Right lobe of liver (tissue), 6 donors: ENCODE measurements at places on chromosomes 1 and 21. TPM values are rescaled to one million over a fixed set of nuclear protein-coding genes. Genes with fewer than 3 reads are reported as not detected.

The CENPF gene
- 1.8 TPM for total RNA-seq

DNA sequence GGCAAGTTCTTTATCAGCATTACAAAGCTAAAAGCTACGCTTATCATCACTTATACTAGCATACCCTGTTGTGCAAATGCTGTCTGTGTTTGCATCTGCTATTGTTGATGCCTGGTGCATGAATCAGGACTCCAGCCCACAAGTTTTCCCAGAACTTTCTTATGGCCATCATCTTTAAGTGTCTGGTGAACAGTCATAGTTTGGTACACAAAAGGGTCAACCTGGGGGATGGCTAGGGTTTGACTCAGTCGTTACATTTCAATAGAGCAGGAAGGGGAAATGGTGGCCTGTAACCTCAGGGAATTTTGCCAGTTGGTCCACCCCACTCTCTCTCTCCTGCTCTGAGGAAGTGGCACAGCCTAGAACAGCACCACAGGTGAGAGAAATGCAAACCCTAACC, 35.4 kb downstream of the SELL start:
- H3K4me3 ChIP-seq = no peak overlapping the region
- no peak overlapping the region for H3K27ac ChIP-seq
- no peaks in the 10 kb centered on the region for H3K27me3 ChIP-seq
- H3K4me1 ChIP-seq = no peaks in the 10 kb centered on the region
- H3K36me3 ChIP-seq = no peaks in the 10 kb centered on the region
- no peak for DNase-seq

The CELA3A gene
- not detected for total RNA-seq

DNA sequence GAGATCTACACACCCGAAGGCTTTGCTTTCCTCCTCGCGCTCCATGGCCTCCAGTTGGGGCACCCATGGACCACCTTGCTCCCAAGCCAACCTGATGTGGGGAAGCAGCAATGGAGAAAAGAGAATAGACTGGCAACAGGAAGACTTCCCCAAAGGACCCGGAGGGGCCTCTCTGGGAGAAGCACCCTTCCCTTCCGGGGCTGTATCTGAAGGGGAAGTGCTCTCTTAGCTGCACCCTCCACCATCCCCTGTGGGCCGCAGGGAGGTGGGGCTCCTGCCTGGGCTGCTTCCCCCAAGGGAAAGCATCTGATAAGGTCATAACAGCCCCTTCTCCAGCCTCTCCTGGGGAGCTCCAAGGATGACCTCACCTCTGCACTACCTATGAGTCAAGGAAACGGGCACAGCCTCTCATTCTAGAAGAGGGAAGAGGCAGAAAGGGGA, 100.2 kb downstream of the RIPK4 start:
- H3K27me3 ChIP-seq = no peaks in the 10 kb centered on the region
- no peak for DNase-seq
- H3K4me1 ChIP-seq = no peaks in the 10 kb centered on the region
- no peak overlapping the region for H3K4me3 ChIP-seq

The TDRD10 gene
- 1.7 TPM for total RNA-seq

The DOP1B gene
- 20.3 TPM for total RNA-seq

The RNF186 gene
- total RNA-seq = not detected

- no peak overlapping the region for H3K27ac ChIP-seq
- DNase-seq = no peak
- H3K36me3 ChIP-seq = no peaks in the 10 kb centered on the region
- H3K4me3 ChIP-seq = no peak overlapping the region
Measured at GRCh38 chr1:89681045-89681729, 48.3 kb downstream of the LRRC8C start.

- no peaks in the 10 kb centered on the region for H3K4me1 ChIP-seq
- no peak overlapping the region for H3K27ac ChIP-seq
- no peaks in the 10 kb centered on the region for H3K36me3 ChIP-seq
- no peak for DNase-seq
Measured at GRCh38 chr1:165313903-165314302, 42.6 kb downstream of the LMX1A start.

The KPRP gene
- not detected for total RNA-seq

DNA sequence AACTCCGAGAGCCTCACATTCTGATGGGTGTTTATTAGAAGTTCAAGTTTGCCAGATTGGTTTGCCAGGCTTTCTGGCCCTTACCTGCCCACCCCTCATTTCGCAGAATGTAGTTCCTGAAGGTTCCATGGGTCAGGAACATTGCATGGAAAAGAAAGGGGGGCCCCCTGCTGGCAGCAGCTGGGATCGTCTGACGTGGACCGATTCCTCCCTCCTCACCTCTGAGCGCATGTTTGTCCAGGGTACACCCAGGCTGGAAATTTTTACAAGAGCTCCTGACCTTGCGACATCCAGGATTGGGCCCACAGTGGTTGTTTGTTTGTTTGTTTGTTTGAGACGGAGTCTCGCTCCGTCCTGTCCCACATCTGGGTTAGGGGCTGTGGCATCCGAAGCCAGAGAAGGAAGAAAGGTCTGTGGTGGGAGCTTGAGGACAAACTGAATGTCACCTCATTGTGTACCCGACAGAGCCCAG, 126.0 kb upstream of the TMEM51 start:
- no peaks in the 10 kb centered on the region for H3K27me3 ChIP-seq
- DNase-seq = peak; percentile 69
- H3K27ac ChIP-seq = no peak overlapping the region

DNA sequence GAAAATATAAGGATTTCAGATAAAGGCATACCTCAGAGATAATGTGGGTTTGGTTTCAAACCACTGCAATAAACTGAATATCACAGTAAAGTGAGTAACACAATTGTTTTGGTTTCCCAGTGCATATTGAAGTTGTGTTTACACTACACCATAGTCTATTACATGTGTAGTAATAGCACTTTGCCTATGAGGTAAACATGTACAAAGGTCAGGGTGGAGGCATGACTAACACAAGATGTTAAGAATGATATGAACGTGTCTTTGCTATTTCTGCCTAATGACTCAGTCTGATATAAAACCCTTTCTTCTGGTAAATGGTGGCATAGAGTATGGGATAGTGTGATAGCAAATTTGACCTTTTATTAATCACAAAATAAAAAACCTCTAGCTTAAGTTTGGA, 621.5 kb upstream of the ADGRL2 start:
- no peaks in the 10 kb centered on the region for H3K27me3 ChIP-seq
- DNase-seq = no peak
- H3K4me3 ChIP-seq = no peak overlapping the region
- no peaks in the 10 kb centered on the region for H3K36me3 ChIP-seq

GRCh38 chr1:5551274-5551975, 440.8 kb downstream of the NPHP4 start:
- no peaks in the 10 kb centered on the region for H3K36me3 ChIP-seq
- H3K4me1 ChIP-seq = no peaks in the 10 kb centered on the region
- H3K4me3 ChIP-seq = no peak overlapping the region

DNA sequence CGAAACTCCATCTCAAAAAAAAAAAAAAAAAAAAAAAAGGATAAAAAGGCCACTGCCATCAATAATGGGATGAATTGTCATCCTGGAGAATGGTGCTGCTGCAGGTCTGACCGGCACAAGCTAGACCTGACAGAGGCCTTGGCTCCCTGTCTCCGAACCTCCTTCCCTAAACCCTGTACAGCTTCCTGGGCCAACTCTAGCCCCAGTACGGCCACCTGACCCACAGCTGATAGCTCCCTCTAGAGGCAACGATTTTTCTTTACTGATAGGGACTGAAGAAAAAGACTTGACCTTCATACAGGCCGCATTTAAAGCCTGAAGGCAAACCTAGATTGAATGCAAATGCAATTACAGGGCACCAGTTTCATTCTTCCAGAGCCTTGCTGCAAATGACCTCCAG, 30.7 kb downstream of the NOL9 start:
- H3K4me3 ChIP-seq = no peak overlapping the region
- H3K27me3 ChIP-seq = no peaks in the 10 kb centered on the region
- H3K36me3 ChIP-seq = peaks cover 15% of the 10 kb centered on the region
- peaks cover 3% of the 10 kb centered on the region for H3K4me1 ChIP-seq
- H3K27ac ChIP-seq = no peak overlapping the region

DNA sequence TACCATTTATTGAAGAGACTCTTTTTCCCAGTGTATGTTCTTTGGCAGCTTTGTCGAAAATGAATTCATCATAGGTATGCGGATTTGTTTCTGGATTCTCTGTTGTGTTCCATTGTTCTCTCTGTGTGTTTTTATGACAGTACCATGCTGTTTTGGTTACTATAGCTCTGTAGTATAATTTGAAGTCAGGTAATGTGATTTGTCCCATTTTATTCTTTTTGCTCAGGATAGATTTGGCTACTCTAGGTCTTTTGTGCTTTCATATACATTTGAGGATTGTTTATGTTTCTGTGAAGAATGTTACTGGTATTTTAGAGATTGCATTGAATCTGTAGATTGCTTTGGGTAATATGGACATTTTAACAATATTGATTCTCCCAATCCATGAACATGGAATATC, 5.4 kb upstream of the KLHL12 start:
- H3K27me3 ChIP-seq = no peaks in the 10 kb centered on the region
- H3K36me3 ChIP-seq = no peaks in the 10 kb centered on the region
- no peak overlapping the region for H3K27ac ChIP-seq
- DNase-seq = no peak
- no peak overlapping the region for H3K4me3 ChIP-seq
- no peaks in the 10 kb centered on the region for H3K4me1 ChIP-seq

- H3K27ac ChIP-seq = no peak overlapping the region
- no peaks in the 10 kb centered on the region for H3K4me1 ChIP-seq
- H3K4me3 ChIP-seq = no peak overlapping the region
- H3K36me3 ChIP-seq = no peaks in the 10 kb centered on the region
- H3K27me3 ChIP-seq = no peaks in the 10 kb centered on the region
- DNase-seq = no peak
Measured at GRCh38 chr1:229003233-229004031, 267.5 kb upstream of the RAB4A start.

- H3K27ac ChIP-seq = no peak overlapping the region
- no peak for DNase-seq
- H3K27me3 ChIP-seq = no peaks in the 10 kb centered on the region
- H3K4me1 ChIP-seq = no peaks in the 10 kb centered on the region
- no peak overlapping the region for H3K4me3 ChIP-seq
- H3K36me3 ChIP-seq = no peaks in the 10 kb centered on the region
Measured at GRCh38 chr1:54982739-54983138, 2.3 kb downstream of the TMEM61 start.

GRCh38 chr1:147225193-147225730, at the start of gene FMO5:
Gene FMO5 (minus strand): TSS chr1:147225339. CDS start chr1:147225029, 310 bp downstream.
- H3K36me3 ChIP-seq = peaks cover 24% of the 10 kb centered on the region
- peak within 1 kb of the TSS; percentile 53 for H3K4me3 ChIP-seq
- DNase-seq = peak; percentile 76
- H3K27ac ChIP-seq = peak within 1 kb of the TSS; percentile 91

DNA sequence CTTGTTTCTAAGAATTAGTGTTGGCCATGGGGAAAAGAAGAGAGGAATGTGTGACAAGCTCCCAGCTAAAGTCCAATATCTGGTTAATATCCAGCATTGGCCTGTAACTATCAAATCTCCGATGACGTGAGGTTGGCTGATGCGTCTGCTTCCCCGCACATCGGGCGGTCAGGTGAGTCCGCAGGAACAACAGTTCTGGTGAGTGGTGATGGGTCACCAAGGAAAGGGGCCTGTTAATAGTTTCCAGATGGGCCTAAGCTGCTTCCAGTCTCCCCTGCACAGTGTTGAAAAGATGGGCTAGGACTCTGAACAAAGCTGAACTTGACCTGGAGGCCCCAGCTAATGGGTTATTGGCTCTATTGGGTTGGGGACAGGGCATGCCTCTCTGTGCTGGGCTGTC, 193.1 kb upstream of the EDN2 start:
- H3K36me3 ChIP-seq = no peaks in the 10 kb centered on the region
- DNase-seq = no peak
- no peak overlapping the region for H3K27ac ChIP-seq
- no peaks in the 10 kb centered on the region for H3K4me1 ChIP-seq
- H3K4me3 ChIP-seq = no peak overlapping the region

The LCE3D gene
- not detected for total RNA-seq
